ENCODE measurements at places on chromosomes 6 and 20.

GRCh38 chr6:25297823-25298522, 18.8 kb downstream of the CARMIL1 start:
- DNase-seq: no peak

DNA sequence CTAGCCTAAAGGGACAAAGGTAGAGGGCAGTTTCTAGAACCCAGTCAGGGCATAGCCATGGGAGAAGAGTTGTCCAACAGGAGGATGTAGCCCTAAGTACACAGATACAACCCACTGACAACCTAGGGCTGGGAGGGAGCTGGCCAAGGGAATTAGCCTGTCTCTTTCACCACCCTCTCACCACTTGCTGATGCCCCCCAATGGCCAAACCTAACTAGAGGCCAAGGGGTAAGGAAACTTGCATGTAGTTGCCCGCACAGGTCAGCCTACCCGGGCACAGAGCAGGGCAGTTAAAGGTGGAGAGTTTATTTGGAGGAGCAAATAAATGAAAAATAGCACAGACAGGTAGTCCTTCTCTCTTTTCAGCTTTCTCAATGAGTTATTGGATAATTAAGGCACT, 143.3 kb downstream of the LRFN2 start:
- no peak for DNase-seq

- DNase-seq: peak; percentile 32
These were observed 164.0 kb upstream of the RUNX2 start for GRCh38 chr6:45163952-45164766.

- peak; percentile 56 for DNase-seq
These were observed 3.3 kb downstream of the KCNK5 start for GRCh38 chr6:39225946-39226437.

DNA sequence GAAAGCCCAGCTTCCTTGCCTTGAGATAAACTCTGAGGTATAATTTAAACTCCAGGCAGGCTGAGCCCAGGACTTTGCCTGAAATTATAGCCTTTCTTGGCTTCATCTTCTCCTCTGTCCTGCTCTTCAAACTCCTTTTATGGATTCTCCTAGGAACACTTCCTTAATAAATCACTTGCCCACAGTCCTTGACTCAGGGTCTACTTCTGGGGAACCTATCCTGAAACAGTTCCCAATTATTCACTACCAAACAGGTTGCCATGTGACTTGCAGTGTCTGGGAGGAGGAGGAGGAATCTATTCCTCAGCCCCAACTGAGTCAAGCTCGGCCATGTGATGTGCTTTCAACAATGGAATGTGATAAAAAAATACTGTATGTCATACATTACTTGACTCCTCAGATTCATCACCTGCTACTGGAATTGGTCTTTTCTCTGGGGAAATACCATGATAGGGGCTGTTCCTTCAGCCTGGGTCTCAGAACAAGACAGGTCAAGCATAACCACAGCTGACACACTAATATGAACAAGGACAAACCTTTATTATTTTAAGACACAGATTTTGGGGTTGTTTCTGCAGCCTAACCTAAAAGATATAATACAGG, 20.5 kb upstream of the CDKN1A start:
- no peak for DNase-seq

- DNase-seq: no peak
These were observed 5.5 kb upstream of the JAG1 start for GRCh38 chr20:10679269-10679668.

DNA sequence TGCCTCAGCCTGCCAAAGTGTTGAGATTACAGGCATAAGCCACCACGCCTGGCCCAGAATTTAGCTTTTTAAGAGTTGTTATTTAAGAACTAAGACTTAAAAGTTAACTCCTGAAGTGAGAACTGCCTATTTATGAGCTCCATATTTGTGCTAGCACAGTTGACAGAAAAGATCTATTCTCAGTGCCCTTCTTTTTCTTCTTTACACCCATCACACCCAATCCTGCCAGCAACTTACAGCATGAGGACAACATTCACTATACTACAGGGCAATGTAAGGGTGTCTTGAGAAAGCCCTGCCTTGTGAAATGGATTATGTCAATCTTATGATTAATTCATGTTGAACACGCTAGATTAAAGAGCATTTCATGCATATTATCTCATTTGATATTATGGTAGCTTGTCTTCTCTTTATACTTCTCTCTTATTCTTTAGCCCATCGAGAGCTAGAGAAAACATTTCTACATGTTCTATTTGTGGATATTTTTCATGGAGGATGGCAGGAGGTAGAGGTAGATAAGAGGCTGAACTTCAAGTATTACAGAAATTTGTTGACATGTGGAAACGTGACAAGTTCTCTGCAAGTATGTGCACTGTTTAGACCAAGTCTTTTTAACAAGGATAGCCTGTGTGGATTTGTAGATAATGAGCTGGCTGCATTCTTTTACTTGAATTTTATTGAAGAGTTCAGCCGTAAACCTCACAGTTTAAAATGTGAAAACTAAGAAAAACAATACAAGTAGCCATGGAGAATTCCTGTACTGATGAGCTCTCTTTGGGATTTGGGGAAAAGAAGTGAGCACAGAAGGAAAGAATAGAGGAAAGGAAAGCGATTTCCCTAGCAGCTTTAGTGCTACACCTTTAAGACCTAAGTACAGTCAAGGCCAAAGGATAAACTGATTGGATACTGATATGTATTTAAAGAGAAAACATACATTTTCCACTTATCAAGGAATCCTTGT, 212.2 kb downstream of the ARHGAP18 start:
- no peak for DNase-seq

DNA sequence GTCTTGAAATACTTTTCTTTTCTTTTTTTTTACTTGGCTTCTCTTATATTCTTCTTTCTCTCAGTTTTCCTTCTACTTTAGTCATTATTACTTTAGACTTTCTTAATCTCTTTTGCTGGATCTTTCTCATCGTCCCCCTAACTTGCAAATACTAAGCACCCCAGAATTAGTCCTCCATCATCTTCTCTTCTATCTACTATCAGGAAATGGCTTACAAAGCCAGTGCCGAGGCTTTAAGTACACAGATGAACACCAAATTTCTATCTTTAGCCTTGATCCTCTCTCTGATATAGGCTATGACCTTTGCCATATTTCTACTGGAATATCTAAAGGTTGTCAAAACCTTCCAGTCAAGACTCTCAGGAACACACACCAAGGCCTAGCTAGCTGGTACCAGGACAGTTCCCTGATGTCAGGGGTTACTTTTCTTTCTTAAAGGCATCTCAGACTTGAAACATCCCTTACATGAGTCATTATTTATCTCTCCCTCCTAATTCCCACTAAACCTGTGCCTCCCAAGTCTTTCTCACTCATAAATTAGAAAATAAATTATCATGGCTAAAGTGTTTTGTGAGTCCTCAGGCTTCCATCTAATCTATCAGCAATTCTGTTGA, 278.6 kb upstream of the TCF21 start:
- DNase-seq: no peak

DNA sequence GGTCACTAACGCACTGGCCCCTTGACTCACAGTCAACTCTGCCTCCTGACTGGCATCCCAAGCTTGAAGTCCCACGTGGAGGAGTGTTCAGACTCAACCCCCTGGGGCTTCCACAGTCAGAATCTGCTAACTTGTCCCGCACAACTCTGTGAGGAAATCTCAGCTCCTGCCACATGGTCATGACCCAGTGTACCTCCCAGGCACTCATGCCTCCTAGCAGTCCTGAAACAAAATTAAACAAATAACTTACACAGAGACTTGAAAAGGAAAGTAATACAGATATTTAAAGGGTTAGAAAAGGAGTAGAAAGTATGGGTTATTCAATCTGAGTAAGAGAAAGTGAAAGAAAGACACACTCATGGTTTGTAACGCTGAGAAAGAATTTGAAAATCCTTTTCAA, 134.9 kb downstream of the GMDS start:
- DNase-seq: no peak

DNA sequence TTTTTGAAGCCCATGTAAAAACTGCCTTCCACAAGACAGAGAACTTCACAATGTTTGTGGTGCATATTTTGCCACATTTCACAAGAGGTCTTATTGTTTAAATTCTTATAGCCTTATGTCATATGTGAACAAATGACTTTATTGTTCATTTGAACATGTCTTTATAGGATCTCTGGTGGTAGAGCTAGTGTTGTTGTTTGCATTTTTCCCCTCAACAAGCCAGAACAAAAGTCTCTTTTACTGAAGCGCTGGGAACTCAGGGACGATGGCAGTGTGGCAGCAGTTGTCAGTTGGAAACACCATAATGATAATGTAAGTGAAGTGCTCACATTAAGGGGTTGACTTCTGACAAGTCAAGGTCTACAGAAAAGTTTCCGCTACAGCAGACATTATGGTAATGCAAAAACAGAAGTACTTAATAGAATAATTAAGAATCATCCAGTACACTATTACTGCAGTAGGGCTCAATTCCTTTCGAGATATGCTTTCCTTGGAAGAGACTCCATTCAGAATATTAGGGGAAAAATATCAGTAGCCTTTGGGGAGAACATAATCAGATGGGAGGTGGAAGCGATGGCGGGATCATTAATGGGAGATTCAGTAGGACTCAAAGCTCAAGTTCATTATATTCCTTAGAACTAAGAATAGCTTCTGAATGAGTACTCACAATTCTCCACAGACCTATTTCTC, 180.0 kb downstream of the GJA10 start:
- DNase-seq: no peak

- no peak for DNase-seq
These were observed 379.3 kb downstream of the CD109 start for GRCh38 chr6:74075323-74075722.

DNA sequence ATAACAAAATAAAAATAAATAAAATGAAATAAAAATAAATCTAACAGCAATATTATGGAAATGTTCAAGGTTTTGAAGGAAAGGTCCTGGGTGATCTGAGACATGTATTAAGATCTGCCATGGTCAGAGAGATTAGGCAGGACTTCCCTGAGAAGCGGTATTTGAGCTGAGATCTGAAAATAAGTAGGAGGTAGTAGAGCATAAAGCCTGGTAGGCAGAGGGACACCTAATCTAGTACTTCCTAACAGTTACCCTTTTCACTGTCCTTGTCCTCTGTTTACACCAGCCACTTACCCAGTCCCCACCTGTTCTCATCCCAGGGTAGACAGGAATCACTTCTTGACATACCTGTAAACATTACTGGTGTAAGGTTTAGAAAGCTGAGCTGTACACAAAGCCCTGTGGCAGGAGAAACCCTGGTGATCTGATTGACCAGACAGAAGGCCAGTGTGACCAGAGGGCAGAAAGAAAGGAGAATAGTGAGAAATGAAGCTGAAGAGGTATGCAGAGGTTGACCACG, 8.3 kb upstream of the ZNF318 start:
- DNase-seq: no peak

DNA sequence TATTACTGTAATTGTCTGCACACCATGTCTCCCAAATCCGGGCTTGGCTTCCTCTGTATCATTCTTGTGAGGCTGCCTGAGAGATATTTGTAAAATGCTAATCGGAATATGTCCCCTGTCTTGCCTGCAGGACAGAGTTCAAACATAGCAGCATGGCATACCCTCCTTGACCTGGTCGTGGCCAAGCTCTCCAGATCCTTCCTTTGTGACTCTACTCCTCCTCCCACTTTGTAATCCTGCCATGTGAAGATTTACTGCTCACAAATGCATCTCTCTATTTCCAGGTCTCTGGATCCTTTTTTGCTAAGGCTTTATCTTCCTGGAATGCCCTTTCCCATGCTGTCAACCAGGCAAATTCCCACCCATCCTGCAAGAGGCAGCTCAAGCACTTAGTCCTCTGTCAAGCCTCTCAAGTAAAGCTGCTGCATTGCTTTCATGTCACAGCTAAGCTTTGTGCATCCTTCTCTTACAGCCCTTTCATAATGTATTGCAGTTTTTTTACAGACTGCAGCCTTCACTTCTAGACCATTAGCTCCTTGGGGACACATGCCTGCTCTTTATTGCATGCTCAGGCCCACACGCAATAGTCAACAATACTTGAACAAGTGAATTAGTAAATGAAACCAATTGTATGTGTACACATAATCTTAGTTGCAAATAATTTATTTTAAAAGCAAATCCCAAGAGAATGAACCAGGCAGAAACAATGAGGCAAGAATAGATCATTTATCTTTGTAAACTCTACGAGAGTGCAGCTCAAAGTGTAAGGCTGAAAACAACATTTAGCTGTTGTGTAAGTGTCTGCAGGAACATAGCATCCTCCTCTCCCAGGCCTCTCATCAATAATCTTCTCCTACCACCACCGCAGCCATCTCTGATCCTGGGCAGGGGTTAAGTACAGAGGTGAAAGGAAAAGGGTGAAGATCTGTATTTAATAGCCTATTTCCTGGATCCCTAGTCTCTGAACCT, 45.8 kb downstream of the HIVEP2 start:
- no peak for DNase-seq

DNA sequence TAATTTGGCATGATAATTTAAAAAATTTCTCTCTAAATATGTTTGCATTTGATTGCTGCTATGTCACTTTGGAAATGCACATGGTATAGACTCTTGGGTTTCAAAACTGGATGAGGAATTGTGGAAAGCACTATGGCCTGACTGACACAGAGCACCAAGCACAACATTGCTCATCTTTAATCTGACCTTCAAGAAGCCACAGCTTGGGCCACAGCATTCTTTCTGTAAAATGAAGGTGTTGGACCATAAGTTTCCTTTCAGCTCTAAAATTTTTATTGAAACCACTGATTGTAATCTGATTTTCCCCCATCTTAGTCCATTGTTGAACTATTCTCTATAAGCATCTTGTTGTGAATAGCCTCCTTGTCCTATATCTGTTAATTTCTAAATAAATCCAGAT, 41.0 kb downstream of the QKI start:
- DNase-seq: no peak

- no peak for DNase-seq
These were observed 59.7 kb downstream of the PFDN4 start for GRCh38 chr20:54267483-54268003.

DNA sequence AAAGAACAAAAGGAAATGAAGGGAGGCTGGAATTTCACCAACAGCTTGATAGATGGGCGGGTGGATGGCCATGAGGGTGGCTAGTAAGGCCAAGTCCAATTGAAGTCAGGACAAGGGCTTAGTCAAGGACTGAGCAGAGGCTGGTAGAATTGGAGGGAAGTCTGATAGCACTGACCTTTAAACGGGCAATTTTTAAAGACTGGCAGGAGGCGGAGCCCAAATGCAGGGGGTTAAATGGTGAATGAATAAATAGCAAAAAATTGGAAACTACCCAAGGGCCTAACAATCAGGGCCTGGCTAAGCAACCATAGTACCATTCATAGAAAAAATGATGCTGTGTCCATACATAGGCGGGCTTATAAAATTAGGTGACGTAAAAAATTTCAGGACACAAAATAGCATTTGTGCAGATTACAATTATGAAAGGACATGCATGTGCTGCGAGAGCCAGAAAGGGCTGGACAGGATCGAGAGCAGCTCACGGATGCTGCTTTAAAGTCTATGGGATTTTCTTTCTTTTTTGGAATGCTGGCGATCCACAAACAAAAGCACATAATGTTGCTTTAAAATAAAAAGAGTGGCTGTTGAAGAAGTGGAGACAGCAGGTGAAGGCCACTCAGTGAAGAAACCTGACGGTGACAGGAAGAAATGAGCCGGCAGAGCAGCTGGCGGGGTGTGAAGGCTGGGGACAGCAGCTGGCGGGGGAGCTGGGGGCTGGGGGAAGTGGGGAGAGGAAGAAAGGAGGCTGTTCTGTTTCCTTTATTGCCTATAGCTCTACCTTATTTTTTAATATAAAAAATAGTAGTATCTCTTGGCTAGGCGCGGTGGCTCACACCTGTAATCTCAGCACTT, 42.8 kb upstream of the TAF8 start:
- peak; percentile 28 for DNase-seq

GRCh38 chr6:35795453-35796071, 1.6 kb downstream of the CLPS start:
- no peak for DNase-seq

GRCh38 chr6:13425270-13425873, 62.0 kb downstream of the GFOD1 start:
- no peak for DNase-seq

Measured in CD4-positive, alpha-beta T cell treated with Interleukin-15 for 4 hours (primary cell).